Activated T-helper 1 cell treated with Interleukin-2 at 50 U/mL for 16 hours (primary cell): ENCODE measurements at places on chromosomes 4 and X.

- DNase-seq, result no peak
Observed at GRCh38 chr4:129344058-129344457, 248.1 kb downstream of the C4orf33 start.

- DNase-seq, result no peak
Observed at GRCh38 chrX:131187206-131187605, 101.9 kb downstream of the IGSF1 start.

DNA sequence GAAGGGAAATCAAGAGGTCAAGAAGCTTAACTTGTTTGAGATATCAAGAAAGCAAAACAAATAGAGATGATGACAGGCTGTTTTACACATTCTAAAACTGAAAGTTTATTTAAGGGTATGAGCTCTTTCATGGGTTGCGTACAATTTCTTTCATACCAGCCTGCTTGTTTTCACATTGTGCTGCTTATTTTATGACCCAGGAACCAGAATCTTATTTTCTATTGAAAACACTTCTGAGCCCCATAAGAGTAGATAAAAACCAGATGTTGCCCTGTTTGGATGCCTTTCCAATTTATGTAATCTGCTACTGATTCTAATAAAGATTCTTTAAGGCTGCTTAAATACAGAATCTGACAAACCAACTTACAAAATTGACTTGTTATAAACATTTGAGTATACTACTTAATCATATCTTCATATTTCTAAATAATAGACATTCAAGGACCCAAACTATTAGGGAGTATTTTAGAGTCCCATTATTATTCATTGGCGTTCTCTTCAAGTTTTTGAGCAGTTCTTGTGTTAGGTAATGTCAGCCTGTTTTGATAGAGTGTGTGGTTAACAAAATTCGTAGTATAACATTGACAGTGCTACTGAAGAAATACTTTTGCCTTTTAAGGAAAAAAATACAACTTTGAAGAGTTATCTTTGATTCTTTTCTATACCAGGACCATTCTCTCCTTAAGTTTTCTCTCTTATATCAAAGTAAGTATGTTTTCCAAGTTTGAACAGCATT, 74.4 kb downstream of the PDLIM5 start:
- DNase-seq, result no peak

GRCh38 chr4:8702020-8702495, 109.5 kb downstream of the CPZ start:
- DNase-seq, result no peak

GRCh38 chr4:14168919-14169318, 541.4 kb upstream of the BOD1L1 start:
- DNase-seq, result no peak

GRCh38 chrX:30538271-30538670, 39.3 kb downstream of the TASL start:
- no peak for DNase-seq

DNA sequence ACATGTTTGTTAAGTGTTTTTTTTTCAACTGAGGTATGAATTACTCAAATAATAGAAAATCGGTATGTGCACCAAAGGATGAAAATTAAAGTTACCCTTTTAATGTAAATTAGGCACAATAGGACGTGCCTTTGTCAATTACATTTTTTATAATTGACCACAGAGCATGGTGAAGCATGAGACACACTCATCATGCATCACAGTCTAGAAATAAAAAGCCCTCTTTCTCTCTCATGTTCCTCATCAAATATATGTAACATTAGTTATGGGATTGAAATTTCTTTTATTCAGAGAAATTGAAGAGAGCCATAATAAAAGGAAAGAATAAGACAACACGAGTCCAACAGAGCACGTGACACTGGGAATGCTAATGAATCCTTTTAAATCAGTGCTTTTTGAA, 3.5 kb downstream of the GNRHR start:
- DNase-seq, result no peak

GRCh38 chr4:28278676-28279075, 1418.0 kb downstream of the STIM2 start:
- DNase-seq, result no peak

DNA sequence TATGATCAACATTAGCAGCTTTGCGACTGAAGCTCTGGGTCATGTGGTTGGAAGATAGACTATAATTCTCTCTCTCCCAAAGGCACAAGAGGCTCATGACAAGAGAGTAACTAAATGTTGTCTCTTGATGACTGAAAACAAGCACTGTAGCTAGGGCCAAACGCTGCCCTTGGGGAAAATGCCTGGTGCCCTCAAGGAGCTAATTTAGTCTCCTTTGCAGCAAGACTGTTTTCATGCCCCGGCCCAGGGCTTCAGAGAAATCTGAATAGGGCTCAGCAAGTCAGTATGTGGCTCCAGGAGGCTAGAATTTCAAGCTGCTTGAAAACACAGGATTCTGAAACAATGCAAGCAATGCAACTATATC, 411.9 kb downstream of the GPAT3 start:
- no peak for DNase-seq

DNA sequence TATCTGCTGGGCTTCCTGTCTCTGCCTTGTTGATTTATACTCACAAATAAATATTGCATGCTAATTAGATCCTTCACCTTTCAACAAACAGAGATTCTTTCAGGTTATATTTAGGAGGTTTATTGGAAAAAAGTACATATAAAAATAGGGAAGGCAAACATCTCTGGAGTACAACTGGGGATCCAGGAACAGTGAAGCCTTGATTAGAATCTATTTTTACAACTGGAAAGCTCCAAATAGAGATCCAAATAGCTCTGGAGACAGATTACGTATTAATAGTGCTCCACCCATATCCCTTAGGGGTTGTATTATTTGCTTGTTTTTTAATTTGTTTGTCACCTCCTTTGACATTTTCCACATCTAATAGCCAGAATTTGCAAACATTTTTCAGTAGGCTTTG, 46.9 kb upstream of the MAP9 start:
- DNase-seq, result no peak

- DNase-seq, result no peak
Observed at GRCh38 chr4:73661646-73662119, 41.4 kb upstream of the RASSF6 start.

- DNase-seq, result no peak
Observed at GRCh38 chr4:106914223-106914622, 121.9 kb downstream of the DKK2 start.

DNA sequence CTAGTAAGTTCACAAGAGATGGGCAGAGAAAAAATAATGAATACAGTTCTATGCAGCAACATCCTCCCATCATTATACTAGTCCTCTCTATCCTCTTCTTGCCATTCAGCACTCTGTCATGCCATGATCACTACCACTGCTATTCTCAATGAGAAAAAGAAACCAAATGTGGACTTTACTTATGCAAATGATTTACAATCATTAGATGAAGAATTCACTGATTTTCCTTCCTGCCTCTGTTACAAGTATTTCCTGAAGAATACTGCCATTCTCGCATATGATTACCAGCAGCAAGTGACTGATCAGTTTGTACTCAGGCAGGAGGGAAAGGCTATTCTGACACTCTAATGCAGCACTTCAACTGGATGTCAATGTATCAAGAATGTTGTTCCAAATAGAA, 50.3 kb downstream of the WDFY3 start:
- no peak for DNase-seq

DNA sequence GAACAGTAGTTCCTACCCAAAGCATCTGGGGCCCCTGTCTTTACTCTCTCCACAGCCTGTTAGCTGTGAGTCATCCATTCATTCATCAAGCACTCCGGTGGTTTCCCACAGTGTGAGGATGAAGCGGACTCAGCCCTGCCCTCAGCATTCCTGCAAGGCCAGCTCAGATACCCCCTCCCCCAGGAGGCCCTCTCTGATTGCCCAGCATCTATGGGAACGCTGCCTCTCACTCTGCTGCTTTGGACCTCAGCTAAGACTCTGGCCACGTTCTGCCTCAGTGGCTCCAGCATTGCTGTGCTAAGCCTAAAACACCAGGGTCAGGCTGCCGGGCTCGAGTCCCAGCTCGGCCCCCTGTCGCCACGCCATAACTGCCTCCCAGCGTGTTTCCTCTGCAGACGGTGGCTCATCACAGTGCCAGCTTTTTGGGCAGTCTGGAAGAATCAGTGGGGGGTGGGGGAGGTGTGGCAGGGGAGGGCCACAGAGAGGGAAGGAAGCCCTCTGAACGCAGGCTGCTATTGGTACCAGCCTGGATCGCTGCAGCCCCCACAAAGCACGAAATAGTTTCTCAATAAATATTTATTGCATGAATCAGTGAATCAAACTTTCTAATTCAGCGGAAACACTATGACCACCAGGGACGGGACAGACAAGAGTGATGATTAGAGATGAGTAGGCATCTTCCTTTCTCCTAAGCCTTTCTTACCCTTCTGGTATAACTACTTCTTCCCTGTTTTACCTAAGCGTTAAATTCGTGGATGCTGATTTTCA, 74.4 kb downstream of the SORCS2 start:
- DNase-seq, result no peak

DNA sequence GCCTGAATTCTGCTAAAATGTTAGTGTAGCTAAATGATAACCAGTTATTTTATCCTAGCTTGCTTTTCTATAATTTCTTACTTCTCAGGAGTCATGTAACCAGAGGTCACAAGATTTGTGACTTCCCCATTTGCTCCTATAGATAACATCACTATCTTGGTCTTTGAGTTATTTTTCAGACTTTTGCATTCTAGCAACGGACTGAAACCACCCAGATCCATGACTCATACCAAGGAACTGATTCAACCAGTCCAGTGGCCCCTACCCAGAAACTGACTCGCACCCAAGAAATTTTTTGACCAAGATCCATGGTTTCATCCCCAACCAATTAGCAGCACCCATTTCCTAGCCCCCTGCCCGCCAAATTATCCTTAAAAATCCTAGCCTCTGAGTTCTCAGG, 50.0 kb downstream of the IQCM start:
- DNase-seq, result no peak

GRCh38 chr4:145101091-145101490, 3.0 kb downstream of the ABCE1 start:
- no peak for DNase-seq

DNA sequence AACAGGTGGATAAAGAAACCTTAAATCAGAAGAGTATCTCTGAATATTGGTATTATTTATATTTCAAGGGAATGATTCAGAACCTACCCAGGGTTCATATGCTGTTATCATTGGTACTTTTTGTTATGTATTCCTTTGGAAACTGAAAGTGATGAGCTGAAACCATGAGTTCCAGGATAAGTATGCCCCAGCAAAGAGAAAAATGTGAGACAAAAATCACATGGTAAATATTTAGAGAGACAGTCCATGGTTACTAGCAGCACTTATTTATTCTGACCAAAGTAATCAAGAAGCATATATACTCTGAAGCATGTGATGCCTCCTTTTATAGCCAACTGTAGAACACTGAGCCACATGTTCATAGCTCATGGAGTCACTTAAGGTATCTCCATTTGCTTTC, 277.7 kb downstream of the ARAP2 start:
- DNase-seq, result no peak

- no peak for DNase-seq
Observed at GRCh38 chrX:8194216-8194615, 23.1 kb upstream of the VCX2 start.

DNA sequence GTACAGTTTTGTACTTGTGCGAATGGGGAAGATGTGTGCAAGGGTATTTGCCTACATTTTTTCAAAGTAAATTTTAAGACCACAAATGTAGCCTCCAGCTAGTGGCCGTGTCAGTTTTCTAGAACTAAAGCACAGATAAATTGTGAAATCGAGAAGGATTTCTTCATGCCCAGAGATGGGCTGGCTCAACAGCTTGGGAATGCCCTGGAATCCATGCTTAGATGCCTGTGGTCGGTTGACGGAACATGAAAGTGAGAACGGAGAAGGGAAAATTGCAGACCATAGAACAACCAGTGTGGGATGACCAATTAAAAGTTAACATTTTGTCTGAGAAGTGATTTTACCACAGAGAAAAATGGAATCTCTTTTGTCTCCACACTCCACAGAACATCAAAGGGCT, 73.2 kb upstream of the VCX2 start:
- DNase-seq, result no peak

DNA sequence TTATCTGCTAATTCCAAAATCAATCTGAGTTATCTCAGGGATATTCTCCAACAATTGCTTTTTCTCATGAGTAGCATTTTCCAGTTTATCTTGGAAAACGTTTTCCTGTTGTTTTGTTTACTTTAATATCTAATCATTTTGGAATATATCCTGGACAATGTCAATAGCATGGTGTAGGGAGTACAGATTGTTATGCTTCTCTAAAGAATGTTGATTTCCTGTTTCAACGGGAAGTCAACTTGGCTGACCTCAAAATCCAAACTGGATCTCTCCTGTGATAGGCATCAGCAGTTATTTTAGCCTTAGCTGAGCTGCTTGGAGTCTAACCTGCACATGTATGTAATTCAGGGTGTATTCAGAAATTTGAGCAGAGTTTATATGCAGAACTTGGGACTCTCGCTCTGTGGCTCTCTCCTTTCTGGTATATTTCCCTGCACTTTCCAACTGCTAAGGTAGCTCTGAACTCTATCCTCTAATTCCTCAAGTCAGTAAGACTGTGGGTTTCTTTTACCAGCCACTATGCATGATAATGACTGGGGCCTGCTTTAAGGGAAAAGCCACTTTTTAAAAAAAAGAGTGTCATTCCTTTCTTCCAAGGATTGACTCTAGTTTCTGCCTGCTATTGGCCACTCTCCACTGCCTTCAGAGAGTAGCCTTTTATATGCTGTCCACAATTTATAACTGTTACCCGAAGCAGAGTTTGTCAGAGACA, 7.7 kb downstream of the PRSS48 start:
- DNase-seq, result no peak

DNA sequence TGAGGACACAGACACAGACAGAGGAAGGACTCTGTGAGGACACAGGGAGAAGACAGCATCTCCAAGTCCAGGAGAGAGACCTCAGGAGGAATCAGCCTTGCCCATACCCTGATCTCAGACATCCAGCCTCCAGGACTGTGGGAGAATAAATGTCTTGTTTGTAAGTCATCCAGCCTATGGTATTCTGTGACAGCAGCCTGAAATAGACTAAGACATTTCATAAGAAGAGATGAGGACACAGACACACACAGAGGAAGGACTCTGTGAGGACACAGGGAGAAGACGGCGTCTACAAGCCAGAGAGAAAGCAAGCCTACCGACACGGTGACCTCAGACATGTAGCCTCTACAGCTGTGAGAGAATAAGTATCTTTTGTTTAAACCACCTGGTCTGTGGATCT, 112.1 kb downstream of the DHRSX start:
- DNase-seq, result no peak

GRCh38 chrX:38172596-38172995, 48.1 kb downstream of the SRPX start:
- no peak for DNase-seq

- DNase-seq, result no peak
Observed at GRCh38 chr4:88276952-88277710, 7.2 kb downstream of the PPM1K start.

GRCh38 chr4:4712800-4713528, 146.5 kb upstream of the MSX1 start:
- DNase-seq, result no peak

GRCh38 chrX:12997906-12998687, 23.2 kb downstream of the TMSB4X start:
- no peak for DNase-seq

DNA sequence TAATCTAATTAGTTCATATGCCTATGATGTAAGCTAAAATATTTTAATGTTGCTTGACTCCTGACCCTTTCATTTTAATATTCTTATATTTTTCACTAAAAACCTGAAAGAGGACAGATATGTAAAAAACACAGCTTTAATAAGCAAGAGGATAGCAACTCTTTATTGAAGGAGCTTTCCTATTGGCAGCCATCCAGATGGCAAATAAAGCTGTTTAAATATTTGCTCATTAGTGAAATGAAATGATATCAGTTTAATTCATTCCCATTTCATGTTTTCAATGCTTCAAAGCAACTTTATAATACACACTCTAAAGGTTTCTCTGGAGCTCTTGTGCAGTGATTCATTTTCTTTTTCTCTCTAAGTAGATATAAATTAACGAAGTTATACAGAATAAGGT, 473.4 kb downstream of the PCDH7 start:
- no peak for DNase-seq
